ENCODE measurements at places on chromosomes 2 and 18.

DNA sequence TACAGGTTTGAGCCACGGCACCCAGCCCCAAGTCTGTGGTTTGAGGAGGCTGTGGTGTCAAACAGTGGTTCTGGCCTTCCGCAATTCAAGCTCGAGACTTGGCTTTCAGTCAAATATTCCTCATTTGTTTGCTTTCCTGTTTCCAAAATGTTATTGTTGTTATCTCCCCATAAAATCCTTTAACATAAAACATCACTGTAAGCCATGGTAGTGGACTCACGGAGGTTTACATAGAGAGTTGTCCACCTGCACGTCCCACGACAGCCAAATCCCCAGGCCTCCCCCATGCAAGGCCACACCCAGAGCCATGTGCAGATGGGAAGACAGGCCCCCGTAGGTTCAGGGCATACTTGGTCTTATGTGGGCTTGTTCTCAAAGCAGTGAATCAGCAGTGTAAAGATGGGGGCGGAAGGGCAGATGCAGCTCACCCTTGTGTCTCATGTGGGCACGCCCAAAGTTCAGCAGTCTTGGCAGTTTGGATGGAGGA is 18.9 kb upstream of the ST3GAL5 start:
- no peak for DNase-seq

GRCh38 chr2:70647873-70648481 is 94.4 kb upstream of the TGFA start:
- peak; percentile 24 for DNase-seq

DNA sequence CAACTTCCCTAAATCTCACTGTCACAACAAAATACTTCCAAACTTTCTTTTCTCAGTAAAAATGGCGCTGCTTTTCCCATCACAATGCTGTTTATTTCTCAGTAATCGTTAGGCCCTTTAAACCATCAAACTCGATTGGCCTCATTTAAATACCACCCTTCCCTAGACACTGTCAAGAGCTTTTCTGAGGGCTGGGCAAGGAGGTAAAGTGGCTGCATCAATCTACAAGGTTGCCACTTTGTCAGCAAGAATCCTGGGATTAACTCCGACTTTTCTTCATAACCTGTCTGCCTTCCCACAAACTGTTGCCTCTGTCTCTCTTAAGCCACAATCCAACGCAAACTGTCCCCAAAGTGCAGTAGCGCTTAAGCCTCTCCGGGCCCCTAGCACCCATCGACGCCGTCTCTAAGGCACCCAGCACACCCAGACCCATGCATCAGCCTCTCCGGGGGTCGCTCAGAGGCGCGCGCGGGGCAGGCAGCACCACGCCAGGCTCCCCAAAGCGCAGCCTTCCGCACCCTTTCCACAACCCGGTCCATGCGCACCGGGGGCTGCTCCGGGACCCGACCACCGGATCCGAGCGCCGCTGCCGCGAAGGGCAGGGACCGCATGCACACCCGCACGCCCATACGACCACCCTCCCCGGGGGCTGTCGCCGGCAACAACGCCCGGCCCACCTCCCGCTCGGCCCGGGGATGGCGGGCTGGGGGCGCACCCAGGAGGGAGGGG is 683 bp downstream of the MBOAT2 start:
- DNase-seq, result no peak

- DNase-seq, result no peak
Measured at GRCh38 chr2:120770176-120770575, 34.5 kb downstream of the GLI2 start.

All from caudate nucleus (tissue), 63 donors.